NCI-H1694 (cell line): ENCODE measurements at places on chromosomes 3 and 15.

- DNase-seq, result no peak
These were observed 1.1 kb downstream of the TMEM158 start for GRCh38 chr3:45224824-45225464.

DNA sequence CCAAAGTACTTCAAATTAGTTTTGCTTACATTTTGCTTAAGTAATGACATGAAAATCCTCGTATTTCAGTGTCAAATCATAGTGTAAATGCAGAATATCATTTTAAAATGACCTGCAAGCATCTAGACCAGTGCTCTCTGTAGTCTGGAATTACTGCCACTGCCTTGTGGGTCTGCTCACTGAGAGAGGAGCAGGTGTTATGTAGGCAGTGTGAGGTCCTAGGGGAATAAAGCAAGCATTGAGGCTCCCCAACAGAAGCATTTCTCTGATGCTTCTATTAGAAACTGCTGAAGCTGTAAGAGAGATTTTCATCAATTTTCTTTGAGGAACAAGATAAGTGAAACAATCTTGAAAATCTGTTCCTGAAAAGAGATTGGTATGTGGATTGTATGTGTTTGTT, 253.2 kb downstream of the BBX start:
- peak; percentile 43 for DNase-seq

GRCh38 chr15:31130576-31131237, 29.2 kb upstream of the TRPM1 start:
- no peak for DNase-seq

DNA sequence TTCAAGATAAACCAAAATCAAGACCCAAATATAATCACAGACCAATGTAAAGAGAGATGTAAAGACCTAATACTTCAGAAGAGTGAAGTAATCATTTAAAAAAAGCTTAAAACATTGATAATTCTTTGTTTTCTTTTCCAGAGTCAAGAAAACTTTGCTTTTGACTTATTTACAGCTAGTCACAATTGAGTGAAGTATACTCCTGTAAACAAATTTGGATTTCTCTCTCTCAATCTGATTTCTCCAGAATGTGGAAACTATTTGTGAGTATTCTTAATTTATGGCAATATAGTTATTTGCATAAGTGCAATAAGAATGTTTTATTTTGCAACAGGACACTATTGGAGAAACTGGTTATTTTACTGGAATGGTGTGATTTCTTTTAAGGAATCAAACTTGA, 43.7 kb upstream of the ZBTB20 start:
- DNase-seq, result no peak

GRCh38 chr3:177466074-177466473, 268.8 kb upstream of the TBL1XR1 start:
- DNase-seq, result no peak

DNA sequence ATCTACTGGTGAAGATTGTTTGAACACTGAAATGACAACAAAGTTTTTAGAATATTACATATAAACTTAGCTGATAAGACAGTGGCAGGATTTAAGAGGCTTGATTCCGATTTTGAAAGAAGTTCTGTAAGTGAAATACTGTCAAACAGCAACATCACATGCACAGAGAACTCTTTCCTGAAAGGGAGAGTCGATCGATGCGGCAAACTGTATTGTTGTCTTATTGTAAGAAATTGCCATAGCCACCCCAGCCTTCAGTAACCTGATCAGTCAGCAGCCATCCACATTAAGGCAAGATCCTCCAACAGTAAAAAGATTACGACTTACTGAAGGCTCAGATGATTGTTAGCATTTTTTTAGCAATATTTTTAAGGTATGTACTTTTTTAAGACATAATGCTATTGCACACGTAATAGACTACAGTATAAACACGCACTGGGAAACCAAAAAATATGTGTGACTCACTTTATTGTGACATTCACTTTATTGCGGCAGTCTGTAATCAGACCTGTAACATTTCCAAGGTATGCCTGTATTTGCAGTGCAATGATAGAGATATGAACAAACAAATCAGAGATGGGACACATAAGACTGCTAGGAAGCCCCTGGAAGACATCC, 225.6 kb upstream of the UBE2E1 start:
- DNase-seq, result no peak

GRCh38 chr15:85810075-85810474, 15.3 kb upstream of the KLHL25 start:
- no peak for DNase-seq

DNA sequence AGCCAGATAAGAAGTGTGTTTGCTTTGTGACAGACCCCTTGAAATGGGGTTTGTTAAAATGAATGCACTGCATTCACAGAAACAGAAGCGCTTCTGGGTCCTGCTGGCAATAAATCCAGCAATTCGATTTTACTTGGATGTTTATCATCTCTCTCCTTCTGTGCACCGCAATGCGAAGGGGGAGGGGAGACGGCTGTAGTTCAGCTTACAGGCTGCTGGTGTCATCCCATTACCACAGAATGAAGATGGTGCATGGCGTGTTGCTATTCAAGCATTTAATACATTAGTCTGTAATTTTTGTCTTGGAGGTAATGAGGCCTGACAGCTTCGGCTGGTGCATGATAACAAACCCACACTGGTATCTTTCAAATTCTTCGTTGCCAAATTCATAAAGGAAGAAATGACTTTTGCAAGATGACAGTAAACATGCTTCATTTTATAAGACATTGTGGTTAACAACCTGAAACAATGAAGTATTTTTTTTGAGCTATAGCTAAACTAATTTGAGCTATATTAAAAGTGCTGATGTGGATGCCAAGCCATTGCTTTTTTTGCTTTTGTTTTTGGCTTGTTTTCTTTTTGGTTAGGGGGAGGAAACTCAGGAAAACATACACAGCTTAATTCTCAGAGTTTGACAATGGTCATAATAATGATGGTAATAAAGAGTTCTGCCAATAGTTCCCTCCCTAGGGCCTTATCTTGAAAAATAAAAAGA, 418.3 kb downstream of the OTOL1 start:
- peak; percentile 48 for DNase-seq

- no peak for DNase-seq
These were observed 354.2 kb upstream of the IL12A start for GRCh38 chr3:159634483-159634882.

DNA sequence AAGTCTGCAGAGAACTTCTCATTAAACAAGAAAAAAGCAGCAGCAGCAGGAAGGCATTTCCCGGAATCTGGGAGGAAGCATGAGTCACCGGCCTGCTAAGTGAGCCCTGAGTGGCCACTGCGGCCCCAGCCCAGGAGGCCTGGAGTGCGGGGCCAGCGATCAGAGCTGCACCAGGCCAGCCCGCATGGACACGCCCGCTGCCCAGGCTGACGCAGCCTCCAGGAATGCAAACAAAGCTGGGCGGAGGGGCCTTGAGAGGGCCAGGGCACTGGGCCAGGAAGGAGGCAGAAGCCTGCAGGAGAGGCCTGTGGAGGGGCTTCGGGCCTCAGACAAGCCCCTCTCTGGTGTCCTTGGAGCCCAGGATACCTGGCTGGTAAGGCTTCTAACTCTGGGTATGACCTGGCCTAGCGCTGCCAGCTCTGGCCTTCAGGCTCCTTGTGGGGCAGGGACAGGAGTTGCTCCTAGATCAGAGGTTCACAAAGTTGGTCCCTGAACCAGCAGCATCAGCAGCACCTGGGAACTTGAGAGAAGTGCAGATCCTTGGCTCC, 101.2 kb downstream of the SMAD6 start:
- DNase-seq, result no peak

GRCh38 chr3:183131735-183132134, 30.8 kb downstream of the LAMP3 start:
- no peak for DNase-seq

DNA sequence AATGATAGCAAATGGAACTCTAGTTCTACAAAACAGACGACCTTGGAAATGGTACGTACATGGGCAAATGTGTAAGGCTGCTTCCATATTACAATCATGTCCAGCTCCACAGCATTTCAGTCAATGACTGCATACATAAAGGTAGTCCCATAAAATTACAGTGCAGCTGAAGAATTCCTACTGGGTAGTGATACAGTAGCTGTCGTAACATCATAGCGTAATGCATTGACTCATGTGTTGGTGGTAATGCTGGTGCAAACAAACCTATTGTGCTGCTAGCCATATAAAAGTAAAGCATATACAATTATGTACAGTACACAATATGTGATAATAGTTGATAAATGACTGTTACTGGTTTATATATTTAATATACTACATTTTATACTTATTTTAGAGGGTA, 18.5 kb downstream of the TTC23 start:
- no peak for DNase-seq

- no peak for DNase-seq
These were observed 39.5 kb downstream of the ITPR1 start for GRCh38 chr3:4532535-4533112.

GRCh38 chr15:50210462-50211157, 28.6 kb downstream of the SLC27A2 start:
- no peak for DNase-seq

GRCh38 chr3:72482589-72483321, 365.5 kb downstream of the SHQ1 start:
- DNase-seq, result no peak

DNA sequence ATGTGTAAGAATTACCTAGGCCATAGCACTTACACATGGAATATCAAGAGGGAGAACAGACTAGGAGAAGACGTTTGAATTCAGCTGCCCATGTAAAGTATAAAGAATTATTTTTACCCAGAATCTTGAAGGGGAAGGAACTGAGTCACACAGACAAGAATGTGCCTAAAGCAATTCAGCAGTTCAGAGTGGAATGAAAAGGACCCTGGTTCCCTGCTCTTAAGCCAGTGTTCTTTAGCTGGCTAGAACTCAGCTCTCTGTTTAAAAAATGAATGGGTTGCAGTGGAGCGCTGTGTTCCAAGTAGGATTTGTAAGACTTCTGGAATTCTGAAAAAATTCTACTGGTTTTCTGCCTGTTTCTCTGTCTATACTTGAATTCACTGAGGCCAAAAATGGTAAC, 440.2 kb downstream of the LPP start:
- no peak for DNase-seq

DNA sequence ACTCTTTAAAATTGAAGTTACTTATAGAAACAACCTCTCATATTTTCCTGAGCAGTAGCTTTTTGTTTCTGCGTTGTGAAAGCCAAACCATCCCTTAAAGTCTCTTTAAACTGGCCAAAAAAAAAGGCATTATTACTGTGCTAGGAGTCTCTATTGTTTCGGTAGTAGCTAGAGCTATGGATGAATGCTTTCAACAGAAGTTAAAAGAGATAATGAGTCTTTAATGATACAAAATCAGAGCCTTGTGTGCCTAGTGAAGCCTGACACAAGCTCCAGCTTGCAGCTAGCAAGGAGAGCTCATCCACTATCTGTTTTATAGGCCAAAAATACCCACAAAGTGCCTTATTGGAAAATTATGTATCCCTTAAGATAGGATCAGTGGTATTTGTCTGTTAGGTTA, 360.4 kb upstream of the CDIN1 start:
- DNase-seq, result no peak

DNA sequence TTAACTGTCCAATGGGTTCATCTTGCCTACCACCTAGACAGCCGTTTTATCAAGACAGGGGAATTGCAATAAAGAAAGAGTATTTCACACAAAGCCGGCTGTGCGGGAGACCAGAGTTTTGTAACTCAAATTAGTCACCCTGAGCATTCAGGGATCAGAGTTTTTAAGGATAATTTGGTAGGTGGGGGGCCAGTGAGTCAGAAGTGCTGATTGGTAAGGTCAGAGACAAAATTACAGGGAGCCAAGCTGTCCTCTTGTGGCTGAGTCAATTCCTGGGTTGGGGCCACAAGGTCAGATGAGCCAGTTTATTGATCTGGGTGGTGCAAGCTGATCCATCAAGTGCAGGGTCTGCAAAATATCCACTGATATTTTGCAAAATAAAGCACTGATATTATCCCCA, 29.9 kb upstream of the GPD1L start:
- no peak for DNase-seq

GRCh38 chr3:195763843-195764825, 43.4 kb downstream of the MUC20 start:
- no peak for DNase-seq

GRCh38 chr15:100781961-100782530, 97.6 kb upstream of the ALDH1A3 start:
- DNase-seq, result no peak

DNA sequence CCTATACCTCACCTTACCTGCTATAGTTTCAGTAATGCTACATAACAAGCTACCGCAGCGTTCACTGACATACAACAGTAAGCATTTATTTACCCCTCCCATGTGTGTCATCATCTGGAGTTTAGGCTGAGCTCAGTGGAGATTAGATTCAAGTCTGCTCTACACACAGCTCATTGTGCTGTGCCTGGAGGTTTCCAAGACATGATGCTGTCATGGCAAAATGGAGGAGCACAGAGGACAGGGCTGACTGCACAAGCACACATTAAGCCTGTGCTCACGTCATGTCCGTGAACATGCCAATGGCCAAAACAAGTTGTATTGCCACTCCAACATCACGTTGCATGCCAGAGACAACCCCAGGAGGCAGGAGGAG, 333.8 kb upstream of the TRIM42 start:
- peak; percentile 62 for DNase-seq

- no peak for DNase-seq
These were observed 52.6 kb downstream of the POMGNT2 start for GRCh38 chr3:43053291-43053690.
